RKO (cell line): ENCODE measurements at places on chromosomes 3 and 15.
A peak's percentile ranks its signal among the peaks of the same experiment; 100 is the strongest.

GRCh38 chr3:182436547-182436946 lies 356.8 kb upstream of the ATP11B start:
- no peak for DNase-seq

DNA sequence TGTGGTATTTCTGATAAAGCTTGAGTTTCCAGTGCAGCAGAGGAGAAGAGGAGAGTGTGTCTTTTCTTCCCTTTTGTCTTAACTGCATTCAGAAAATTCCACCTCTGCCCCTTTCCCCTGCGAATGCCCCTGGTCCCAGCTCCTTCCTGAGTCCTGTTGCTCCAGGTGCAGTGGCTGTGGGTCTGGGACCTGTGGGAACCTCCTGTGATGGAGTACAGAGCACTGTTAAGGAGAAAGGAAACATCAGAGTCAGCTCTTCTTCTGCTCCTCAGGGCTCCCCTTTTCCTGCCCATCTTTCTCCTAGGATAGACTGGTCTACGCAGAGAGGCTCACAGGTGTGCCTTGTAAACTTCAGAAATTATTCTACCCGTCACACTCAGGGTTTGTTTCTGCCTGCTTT lies 165.8 kb upstream of the ROPN1 start:
- DNase-seq: no peak

GRCh38 chr3:153633407-153633806 lies 471.4 kb downstream of the RAP2B start:
- DNase-seq: no peak

- DNase-seq: no peak
Measured at GRCh38 chr3:155712008-155712407, 32.9 kb downstream of the PLCH1 start.

GRCh38 chr15:72136170-72137051 lies 18.2 kb downstream of the SENP8 start:
- no peak for DNase-seq

- no peak for DNase-seq
Measured at GRCh38 chr15:99731336-99732123, 1.7 kb downstream of the LYSMD4 start.

GRCh38 chr3:71303627-71304200 lies 279.8 kb downstream of the FOXP1 start:
- DNase-seq: no peak

DNA sequence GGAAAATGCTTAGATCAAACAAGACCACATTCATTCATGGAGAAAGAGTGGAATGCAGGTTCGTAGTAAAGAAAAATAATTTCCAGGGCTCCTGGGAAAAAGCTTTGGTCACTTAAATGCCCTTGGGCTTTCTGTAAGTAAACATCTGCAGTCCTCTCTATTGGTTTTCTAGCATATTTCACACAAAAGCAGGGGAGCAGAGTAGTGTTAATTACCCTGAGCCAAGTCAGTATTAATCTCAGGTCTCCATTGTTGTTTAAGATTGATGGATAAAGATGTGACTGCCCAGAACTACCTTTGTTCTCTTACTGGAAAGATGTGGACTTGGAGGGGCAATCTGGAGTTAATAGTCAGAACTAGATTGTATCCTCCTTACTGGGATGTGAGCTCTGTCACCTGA lies 242.6 kb downstream of the PTPRG start:
- DNase-seq: no peak

GRCh38 chr3:119042162-119042561 lies 7.5 kb upstream of the IGSF11 start:
- DNase-seq: no peak

GRCh38 chr3:98596541-98597500 lies 3.4 kb upstream of the CPOX start:
- DNase-seq: peak; percentile 43

GRCh38 chr15:47331829-47332393 lies 385.4 kb upstream of the SEMA6D start:
- no peak for DNase-seq

DNA sequence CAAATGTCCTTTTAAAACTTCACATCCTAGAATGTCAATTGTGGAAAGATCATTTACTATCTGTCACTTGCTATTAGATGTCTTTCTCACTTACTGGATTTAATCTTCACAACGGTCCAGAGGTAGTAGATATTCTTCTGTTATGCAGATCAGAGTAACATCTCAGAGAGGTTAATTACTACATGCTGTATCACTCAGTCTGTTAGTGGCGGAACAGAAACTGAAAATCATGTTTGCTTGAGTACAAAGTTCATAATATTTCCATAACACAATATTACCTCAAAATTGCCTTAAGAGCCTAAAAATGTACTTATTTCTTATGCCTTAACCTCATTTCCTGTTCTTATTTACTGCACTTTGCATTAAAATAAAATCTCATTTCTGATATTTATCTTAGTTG lies 28.6 kb upstream of the GPR149 start:
- DNase-seq: no peak

DNA sequence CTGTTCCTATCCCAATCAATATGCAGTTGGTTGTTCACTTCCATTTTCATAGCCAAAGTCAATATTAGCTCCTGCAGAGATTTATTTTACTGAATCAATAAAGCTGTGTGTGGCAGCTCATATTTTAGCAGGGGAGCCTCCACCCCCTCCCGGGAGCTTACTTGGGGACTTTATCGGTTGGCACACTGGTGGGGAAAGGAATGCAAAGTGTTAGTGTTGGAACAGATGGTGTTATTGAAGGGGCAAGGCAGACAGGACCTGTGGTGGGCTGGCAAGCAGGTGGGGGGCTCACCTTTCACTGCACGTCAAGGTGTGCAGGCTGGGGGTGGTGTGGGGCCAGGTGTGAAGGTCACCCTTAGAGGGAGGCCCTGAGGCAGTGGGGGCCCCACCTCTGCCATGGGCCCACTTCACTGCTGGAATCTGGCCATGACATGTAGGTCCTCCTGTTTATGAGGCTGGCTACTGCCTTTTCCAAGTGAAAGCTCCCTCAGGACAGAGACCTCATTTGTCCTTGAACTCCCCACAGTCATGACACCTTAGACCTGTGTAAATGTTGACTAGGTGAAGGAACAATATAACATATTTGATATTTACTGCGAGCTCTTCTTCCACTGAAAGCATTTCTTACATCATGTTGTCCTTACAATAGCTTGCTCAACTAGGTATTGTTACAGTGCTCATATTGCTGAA lies 44.0 kb upstream of the SEC22A start:
- no peak for DNase-seq

DNA sequence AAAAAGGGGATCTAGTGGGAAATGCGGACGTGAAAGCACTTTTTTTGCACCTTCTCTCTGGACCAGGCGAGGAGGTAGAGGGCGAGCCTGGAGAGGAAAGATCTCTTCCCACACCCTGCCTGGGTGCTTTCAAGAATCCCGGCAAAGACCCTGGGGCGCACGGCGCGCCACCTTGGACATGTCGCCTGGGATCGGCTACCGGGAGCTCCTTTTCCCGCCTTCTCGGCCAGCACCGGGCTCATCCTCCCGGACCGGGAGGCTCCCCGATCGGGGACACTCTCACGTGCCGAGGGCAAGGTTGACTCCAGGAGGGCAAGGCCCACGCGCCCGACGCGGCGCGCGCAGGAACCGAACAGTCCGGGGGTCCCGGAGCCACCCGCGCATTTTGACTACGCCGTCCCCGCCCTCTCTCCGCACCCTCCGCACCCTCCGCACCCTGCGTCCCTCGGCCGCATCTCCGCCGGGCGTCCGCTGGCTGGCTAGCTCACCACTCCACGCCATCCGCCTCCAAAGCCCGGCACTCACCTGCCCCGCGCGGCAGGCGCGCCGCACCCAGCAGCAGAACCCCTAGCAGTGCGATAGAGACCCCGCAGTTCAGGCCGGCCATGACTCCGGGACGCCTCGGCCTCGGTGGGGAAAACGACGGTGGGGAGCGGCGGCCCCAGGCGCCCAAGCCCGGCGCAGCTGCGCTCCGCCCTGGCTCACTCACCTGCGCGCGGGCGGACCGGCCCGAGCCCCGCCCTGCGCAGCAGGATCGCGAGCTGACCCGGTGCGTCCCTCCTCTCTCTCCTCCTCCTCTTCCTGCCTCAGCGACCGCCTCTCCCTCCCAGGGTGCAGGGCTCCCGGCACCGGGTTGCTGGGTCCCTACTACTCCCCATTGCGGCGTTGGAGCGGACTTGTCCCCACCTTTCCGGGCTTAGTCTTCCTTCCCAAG lies at the start of gene CDCP1:
Gene CDCP1, minus strand, starts transcription at position 698 of the 934 bp plus-strand sequence. Its CDS starts 91 bp downstream, at position 607.
- peak; percentile 71 for DNase-seq

DNA sequence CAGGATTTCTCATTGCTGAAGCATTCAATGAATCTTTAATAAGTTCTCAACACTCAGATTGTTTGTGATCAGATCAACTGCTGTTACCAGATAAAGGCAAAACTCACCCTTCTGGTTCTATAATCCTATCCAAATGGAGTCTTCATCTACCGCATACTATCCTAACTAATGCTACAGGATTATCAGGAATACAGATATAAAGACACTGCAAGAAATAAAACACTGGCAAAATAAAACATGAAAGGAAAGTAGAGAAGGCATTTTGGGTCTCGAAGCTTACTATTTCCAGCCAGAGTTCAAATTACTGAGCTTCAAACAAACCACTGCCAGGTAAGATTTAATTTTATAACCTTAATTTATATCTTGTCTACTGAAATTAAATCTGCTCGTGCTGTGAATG lies 524 bp downstream of the CHRM5 start:
- DNase-seq: no peak

DNA sequence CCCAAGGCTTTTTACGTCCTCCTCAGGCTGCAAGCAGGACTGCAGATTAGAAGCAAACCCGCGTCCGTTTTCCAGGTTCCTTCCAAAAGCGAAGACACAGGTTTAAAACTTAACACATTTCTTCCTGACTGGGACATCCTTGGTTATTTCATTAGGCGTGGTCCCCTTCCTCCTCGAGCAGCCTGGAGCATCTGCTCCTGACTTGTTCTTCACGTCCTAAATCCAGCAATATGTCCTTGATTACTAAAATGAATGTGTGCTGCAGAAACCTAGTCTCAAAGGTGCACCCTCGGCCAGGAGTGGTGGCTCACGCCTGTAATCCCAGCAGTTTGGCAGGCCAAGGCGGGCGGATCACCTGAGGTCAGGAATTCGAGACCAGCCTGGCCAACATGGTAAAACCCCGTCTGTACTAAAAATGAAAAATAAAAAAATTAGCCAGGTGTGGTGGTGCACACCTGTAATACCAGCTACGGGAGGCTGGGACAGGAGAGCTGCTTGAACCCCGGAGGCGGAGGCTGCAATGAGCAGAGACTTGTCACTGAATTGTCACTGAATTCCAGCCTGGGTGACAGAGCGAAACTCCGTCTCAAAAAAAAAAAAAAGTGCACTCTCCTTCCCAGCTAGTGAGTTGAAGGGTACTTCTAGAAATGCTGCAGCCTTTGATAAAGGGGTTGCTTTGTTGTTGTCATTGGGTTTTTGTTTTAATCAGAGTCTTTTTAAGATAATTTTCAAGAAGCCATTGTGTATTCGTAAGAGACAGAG lies 842 bp upstream of the LRIG1 start:
- no peak for DNase-seq

DNA sequence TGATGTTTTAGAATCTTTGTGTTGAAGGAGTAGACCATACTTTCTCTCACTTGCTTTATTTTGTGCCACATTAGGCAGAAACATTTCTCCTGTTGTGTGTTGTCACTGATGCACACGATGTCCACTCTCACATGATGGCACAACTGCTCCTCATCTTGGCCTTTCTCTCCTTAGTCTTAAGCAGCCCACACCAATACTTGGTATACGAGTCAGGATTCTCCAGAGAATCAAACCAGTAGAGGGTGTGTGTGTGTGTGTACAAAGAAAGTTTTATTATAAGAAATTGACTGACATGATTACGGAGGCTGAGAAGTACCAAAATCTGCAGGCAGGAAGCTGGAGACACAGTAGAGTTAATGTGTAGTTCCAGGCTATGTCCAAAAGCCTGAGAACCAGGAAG lies 187.1 kb downstream of the ALCAM start:
- no peak for DNase-seq

- DNase-seq: no peak
Measured at GRCh38 chr3:112136046-112136445, 3.0 kb upstream of the GCSAM start.

DNA sequence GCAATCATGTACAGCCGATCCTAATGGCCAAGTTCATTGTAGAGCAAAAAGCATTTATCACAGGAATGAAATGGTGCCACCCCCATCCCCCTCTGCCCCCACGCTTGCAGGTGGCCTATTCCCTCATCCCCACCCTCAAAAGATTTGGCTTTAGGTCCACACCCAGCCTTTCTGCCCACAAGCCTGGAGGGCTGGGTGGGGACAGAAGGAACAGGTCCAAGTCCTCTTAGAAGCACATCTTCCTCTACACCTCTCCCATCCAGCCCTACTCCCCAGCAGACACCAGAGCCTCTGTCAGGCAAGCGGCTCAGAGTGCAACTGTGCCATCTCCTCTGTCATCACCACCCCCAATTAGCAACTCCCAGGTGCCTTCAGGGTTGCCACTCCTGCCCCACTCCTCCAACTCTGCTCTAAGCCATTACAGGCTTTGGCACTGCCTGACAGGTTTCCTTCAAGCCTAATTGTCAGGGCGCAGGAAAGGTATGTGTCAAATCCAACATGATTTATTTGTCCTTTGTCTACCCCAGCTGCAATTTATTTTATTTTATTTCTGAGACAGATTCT lies 49.4 kb downstream of the DAPK2 start:
- DNase-seq: no peak

- DNase-seq: no peak
Measured at GRCh38 chr3:112027826-112028225, 6.7 kb upstream of the TMPRSS7 start.

- DNase-seq: peak; percentile 42
Measured at GRCh38 chr3:160616716-160617115, 51.3 kb upstream of the KPNA4 start.

DNA sequence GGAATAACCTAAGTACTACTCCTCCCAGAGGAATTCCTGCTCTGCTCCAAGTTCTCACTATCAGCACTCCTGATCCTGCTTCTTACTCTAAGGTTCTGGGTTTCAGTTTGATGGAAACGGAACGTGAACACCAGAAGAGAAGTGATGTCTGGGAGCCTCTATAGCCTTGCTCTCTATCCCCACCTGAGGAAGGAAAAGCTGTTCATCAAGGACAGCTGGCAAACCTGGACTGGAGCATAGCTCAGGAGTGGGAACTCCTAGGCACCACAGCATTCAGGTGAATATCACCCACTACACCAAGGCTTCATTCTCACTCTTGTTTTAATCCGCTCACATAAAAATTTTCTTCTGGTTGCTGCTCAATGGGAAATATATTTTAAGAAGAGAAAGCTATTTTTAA lies 13.0 kb upstream of the CADPS start:
- DNase-seq: no peak

- no peak for DNase-seq
Measured at GRCh38 chr15:101358895-101359294, 63.8 kb upstream of the SNRPA1 start.

GRCh38 chr15:63246691-63247469 lies 30.5 kb upstream of the APH1B start:
- no peak for DNase-seq
